ENCODE measurements at places on chromosomes 6 and 20.

- DNase-seq = no peak
Observed at GRCh38 chr6:26500102-26500501, at the start of gene BTN1A1. TSS of gene BTN1A1 (plus strand) at chr6:26500303. CDS start at chr6:26501287, 984 bp downstream.

DNA sequence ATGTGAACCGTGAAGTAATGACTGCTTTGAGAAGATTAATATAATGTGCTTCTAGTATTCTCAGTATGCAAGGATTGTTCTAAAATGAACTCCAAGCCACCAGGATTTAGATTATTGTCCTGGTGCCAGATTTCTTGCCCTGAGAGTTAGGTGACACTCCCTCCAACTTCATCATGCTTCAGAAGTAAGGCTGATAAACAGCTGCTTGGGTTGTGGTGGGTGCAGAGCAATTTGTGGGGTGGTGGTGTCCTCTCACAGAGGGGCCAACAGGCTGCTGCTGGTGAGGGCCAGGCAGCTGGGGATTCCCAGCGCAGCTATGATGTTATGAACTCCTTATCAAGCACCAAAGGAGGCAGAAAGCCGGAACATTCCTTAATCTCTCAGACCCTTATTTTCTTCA lies 114.6 kb downstream of the MCHR2 start:
- no peak for DNase-seq

DNA sequence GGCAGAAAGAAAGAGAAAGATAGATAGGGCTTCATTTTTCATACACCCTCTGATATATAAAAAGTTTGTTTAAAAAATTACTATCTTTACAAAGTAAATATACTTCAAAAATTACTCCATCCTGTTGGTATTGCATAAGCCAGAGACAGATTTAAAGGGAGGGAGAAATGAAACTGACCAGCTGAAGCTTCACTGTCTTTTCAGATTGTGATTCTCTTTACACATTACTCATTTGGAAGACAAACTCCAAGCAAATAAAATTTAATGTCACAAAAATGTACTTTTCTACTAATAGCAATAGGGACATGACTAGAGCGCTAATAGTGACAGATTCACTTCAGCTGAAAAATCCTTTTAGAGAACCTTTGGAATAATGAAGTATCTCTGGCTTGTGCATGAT lies 38.6 kb upstream of the MARCKS start:
- DNase-seq = no peak

- no peak for DNase-seq
Observed at GRCh38 chr6:46048646-46049297, 33.1 kb upstream of the CLIC5 start.

DNA sequence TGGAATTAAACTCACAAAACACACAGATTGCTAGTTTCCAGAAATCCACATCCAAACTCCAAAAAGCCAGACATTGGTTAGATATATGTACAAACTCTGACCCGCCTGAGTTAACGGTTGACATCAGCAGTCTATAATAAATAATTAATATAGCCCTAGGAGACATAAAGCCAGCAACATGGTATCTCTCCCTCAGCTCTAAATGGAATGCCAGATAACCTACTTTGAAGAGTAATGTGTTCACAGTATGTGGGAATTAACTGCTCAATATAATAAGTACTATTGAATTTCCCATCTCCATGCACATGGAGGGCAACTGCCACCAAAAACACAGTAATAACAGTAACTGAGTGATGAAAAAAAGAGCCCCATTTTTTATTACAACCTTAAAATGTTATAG lies 383.2 kb downstream of the CD83 start:
- DNase-seq = no peak

DNA sequence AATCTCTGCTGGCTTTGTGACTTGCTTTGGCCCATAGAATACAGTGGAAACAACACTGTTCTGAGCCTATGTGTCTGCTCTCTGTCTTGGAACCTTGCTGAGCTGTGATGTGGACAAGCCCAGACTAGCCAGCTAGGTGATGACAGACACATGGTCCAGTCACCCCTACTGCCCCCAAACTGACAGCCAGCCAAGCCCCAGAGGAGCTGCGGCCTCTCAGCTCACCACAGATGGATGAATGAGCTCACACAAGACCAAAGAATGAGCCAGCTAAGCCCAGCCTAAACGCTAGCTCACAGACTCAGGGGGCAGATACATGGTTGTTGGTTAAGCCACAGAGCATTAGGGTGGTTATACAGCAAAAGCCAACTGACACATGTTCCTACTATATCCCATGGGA lies 4.1 kb downstream of the AARS2 start:
- no peak for DNase-seq

GRCh38 chr6:21582651-21583050 lies 10.9 kb upstream of the SOX4 start:
- DNase-seq = no peak

DNA sequence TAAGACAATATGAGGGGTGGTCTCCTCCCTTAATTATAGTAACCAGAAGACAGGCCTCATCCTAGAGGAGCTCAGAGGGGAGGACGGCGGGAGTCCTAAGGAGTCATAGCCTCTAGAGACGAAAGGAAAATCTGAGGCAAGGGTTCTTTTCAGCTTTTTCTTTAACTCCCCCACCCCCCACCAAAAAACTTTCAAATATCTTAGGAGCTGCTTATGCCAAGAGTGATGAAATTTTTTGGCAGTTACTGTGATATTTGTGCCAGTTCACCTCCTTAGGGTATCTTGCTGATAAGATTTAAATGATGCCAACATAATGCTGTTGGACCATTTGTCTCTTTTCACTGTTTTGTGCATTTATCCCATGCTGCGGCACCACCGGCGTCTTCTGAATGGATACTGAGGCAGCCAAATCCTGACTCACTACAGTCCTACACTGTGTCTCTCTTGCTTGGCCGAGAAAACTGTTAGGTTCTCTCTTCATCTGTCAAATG lies 44.5 kb upstream of the DSE start:
- DNase-seq = no peak

- no peak for DNase-seq
Observed at GRCh38 chr6:159729598-159730331, 2.5 kb downstream of the WTAP start.

- DNase-seq = no peak
Observed at GRCh38 chr6:71333697-71334096, 45.1 kb downstream of the OGFRL1 start.

DNA sequence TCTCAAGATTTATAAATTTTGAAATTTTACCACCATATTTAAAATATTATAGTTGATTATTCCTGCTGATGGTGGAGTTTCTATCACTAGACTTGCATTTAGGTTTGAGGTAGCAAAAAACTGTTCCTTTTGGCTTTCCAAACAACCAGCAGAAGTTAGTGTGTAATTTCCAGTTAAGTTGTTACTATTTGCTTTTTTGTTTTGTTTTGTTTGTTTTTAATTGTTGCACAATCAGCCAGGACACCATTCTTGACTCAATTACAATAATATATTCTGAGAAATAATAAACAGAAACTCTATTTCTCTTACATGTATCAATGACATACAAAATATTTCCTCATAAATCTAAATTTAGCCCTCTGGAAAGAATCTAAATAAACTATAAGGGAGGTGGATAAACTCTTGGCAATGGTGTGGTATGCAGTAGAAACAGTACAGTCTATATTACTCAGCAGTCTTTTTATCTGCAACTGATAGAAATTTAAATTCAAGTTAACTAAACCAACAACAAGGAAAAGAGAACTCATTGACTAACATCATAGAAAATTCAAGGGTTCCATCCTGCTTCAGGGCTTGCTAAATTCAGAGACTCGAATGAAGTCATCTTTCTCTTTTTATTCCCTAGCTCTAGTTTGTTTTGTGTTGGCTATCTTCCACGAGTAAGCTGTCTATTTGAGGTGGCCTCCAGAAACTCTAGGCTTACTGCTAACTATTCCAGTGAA lies 19.4 kb upstream of the COL19A1 start:
- DNase-seq = no peak

DNA sequence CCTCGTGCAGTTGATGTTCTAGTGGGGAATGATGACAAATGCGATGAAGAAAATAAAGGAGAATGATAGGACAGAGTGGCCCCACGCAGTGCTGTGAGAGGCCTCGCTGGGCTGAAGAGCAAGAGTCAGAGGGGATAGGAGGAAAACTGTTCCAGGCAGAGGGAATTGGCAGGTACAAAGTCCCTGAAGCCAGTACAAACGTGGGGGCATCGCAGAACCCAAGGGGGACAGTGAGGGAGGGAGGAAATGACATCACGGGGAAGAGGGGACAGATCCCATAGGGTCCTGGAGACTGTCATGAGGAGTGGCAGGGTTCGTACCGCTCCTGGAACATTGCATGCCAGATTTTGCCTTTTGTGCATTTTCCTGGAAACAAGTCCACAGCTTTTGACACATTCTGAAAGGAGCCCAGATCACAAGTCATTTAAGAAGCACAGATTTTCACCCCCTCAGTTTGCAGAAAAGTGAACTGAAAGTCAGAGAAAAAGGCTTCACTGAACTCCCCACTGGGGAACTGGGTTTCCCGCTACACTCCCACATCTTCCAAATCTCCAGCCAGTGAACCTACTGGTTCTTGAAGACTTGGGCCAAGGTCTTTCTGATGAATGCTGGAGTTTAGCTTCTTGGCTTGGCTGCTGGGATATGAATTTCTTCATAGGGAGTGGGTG lies 77.0 kb downstream of the SULF2 start:
- DNase-seq = no peak

DNA sequence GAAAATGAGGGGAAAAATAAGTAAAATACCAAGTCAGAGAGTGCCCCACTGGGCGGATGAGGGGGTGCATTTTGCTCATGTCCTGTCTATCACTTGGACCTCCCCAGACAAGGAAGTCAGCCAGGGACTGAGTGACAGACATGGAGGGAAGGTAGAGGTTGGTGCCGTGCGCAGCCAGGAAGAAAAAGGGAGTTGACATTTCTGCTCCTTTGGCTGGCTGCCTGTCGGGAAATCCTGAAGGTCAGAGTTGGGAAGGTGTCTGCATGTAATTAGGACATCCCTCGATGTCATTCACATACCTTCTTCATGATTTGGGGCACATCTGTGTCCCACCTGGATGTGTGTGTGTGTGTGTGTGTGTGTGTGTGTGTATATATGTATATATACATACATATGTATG lies 8.9 kb downstream of the GUCA1A start:
- DNase-seq = no peak

DNA sequence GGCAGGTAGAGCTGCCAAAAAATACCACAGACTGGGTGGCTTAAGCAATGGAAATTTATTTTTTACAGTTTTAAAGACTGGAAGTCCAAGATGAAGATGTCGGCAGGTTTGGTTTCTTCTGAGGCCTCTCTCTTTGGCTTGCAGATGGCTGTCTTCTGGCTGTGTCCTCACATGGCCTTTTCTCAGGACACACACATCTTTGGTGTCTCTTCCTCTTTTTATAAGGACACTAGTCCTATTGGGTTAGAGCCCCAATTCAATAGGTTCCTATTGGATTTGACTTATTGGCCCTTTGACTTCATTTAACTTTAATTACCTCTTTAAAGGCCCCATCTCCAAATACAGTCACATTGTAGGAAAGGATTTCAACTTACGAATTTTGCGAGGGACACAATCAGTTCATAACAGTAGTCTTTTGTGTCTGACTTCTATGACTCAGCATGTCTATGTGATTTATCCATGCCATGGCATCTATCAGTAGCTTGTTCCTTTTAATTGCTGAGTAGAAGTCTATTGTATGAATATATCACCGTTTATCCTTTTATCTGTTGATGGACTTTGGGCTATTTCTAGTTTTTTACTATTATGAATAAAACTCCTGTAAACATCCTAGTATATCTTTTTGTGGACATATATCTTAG lies 11.0 kb upstream of the TCP11 start:
- DNase-seq = no peak

DNA sequence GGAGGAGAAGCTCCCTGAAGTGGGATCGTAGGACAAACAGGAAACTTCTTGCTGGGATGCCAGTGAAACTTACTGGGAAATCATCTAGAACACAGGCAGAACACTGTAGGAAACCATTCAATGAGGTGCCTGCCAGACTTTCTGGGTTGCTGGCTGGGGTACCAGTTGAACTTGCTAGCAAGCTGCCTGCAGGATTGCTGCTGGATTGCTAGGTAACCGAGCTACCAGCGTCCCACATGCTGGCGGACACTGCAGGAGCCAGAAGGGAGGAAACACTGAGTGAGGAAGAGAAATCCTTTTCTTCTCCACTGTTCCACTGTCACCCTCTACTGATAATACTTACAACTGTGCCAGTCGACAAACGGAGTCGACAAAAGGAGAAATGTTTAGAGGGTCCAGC lies 91.3 kb upstream of the SLC35B3 start:
- peak; percentile 51 for DNase-seq

GRCh38 chr20:4550740-4551139 lies 171.0 kb upstream of the PRND start:
- DNase-seq = no peak

- no peak for DNase-seq
Observed at GRCh38 chr6:140230282-140230681, 855.8 kb upstream of the CITED2 start.

DNA sequence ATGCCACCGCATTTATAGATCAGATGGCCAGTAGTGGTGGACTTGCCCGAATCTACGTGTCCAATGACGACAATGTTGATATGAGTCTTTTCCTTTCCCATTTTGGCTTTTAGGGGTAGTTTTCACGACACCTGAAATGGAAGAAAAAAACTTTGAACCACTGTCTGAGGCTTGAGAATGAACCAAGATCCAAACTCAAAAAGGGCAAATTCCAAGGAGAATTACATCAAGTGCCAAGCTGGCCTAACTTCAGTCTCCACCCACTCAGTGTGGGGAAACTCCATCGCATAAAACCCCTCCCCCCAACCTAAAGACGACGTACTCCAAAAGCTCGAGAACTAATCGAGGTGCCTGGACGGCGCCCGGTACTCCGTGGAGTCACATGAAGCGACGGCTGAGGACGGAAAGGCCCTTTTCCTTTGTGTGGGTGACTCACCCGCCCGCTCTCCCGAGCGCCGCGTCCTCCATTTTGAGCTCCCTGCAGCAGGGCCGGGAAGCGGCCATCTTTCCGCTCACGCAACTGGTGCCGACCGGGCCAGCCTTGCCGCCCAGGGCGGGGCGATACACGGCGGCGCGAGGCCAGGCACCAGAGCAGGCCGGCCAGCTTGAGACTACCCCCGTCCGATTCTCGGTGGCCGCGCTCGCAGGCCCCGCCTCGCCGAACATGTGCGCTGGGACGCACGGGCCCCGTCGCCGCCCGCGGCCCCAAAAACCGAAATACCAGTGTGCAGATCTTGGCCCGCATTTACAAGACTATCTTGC lies 725 bp downstream of the EEF1A1 start:
- DNase-seq = peak; percentile 65

- no peak for DNase-seq
Observed at GRCh38 chr6:125323376-125323775, 21.6 kb upstream of the HDDC2 start.

DNA sequence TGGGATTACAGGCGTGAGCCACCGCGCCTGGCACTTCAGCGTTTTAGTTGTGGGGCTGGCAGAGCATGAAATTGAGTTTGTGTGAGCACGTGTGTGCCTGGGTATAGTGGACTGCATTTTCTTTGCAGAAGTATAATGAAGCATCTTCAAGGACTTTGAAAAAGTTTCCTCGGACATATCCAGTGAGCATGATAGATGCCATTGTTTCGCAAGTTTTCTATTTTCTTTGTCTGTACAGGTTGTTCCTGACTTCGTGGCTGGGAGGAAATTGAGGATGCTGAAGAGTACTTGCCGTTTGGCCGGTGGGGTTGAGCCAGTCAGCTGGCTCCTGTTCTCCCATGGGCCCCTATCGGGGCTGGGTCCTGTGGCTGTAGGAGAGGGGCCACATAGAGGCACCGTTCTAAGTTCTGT lies 55.9 kb downstream of the RREB1 start:
- no peak for DNase-seq
